ENCODE measurements at places on chromosomes 5 and 9.

GRCh38 chr9:88387552-88388202 is 567 bp upstream of the SPIN1 start:
- no peak for DNase-seq

- DNase-seq, result peak; percentile 10
Observed at GRCh38 chr5:178396796-178397720, 164.5 kb upstream of the PHYKPL start.

DNA sequence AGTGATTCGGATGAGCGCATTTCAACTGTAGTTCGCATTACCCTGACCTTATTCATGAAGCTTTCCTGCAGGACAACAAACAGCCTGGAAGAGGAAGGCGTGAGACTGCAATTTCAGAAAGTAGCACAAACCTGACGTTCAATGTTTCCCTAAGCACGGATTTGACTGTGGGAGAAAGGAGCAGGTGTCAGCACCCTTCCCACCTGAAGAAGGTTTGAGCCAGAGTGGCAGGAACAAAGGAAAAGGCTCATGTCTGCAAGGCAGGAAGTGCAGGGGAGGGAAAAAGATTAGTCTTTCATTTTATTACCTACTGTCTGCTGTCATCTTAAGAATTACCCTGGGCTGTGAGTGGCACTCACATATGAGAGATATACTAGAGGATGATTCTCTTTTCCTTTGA is 114.0 kb downstream of the MED10 start:
- DNase-seq, result no peak

- DNase-seq, result no peak
Observed at GRCh38 chr9:4811824-4812223, 19.1 kb downstream of the RCL1 start.

DNA sequence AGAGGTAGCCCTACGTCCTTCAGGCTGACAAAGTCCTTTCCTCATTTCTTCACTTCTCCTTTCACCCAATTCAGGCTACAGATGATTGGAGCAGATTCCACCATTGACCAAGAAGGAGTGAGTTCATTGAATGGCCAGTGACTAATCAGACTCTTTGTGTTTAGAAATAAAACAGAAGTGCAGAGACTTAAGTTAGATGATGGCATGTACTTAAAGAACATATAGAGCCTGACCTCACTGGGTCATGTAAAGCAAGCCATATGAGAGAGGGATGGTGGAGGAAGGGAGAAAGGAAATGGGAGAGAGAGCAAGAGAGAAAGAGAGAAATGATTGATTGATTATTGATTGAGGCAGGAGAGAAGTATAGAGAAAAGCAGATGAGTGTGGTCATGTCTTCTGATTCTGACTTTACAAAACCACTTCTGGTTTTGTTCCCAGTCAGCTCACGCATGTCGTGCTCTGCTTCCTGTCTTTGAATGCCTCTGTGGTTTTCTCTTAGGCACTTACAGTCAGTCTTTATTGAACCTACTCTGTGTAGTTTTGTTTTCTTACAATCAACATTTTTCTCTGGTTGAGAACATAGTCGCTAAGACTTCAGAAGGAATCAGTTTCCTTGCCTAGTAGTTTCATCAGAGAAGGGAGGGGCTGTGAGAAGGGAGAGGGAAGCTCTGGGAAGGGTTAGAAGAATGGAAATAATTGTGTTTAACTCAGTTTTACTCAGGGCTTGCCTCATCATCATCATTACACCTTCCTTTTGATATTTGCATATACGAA is 149.2 kb upstream of the KLF9 start:
- DNase-seq, result peak; percentile 39

Measured in activated naive CD8-positive, alpha-beta T cell treated with anti-CD3 and anti-CD28 coated beads, Interleukin-2, amount 10 ng/mL, durations not matched to agents 7 days and 5 days (primary cell).